ENCODE measurements at places on chromosomes 11 and 22. TPM values are rescaled to one million over a fixed set of nuclear protein-coding genes. Genes with fewer than 3 reads are reported as not detected.

DNA sequence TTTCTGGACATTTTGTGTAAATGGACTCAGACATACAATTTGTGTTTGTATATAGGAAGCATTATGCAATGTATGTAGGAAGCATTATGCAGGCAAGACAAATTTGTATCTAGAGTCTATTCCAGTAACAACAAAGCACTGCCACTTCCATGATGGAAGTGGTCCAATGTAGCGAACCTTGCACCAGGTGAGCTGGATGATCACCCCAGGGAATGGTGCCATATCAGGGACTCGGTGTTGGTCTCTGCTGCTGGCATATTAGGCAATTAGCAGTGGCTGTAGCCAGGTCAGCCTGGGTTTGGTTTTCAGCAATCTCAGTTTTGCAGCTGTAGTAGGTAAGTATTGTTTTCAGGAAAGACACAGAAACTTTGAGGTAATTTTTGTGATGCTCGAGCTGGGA lies 12.8 kb downstream of the ZFP91 start:
- no peak for DNase-seq

- DNase-seq, result no peak
Measured at GRCh38 chr22:30045494-30045887, 34.8 kb upstream of the HORMAD2 start.

GRCh38 chr11:77967121-77967520 lies 27.3 kb downstream of the INTS4 start:
- no peak for DNase-seq

DNA sequence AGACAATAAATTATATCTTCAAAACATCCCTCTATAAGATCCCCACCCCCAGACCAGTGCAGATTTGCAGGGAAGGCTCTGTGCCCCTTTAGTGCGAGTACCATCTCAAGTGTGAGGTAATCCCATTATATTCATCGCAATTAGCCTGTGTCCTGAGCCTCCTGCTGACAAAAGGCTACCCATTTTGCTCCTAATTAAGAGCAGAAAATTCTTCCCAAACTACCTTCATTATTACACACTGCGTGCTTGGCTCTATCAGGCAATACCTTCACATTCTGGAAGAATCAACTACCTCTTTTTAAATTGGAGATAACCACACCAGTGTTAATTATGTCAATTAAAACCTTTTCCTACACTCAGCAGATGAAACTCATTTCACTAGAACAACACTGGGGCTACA lies 1133.4 kb upstream of the CCDC90B start:
- no peak for DNase-seq

GRCh38 chr11:14506532-14506931 lies 6.9 kb upstream of the COPB1 start:
- no peak for DNase-seq

GRCh38 chr11:10895285-10895684 lies 37.4 kb upstream of the ZBED5 start:
- DNase-seq, result no peak

DNA sequence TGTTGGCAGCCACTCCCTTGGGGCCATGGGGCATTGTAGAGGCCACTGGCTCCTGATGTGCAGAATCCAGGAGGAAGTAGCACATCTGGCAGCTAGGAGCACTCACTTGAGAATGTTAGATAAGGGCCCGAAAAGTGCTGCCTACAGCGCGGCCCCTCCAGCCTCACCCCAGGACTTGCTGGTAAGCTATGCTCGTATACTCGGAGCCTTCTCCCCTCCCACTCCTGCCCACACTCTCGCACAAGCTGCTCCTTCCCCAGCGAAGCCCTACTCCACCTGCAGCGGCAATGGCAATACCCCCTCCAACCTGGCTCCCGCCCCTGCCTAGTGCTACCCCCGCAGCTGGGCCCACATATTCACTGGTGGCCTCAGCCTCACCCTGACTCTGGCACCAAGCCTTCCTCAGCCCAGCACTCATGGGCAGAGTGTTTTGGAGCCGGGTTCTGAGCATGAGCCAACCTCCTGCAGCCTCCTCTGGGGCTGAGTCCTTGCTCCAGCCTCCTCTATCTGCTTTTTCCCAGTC lies 47.7 kb downstream of the PDE2A start:
- DNase-seq, result no peak

DNA sequence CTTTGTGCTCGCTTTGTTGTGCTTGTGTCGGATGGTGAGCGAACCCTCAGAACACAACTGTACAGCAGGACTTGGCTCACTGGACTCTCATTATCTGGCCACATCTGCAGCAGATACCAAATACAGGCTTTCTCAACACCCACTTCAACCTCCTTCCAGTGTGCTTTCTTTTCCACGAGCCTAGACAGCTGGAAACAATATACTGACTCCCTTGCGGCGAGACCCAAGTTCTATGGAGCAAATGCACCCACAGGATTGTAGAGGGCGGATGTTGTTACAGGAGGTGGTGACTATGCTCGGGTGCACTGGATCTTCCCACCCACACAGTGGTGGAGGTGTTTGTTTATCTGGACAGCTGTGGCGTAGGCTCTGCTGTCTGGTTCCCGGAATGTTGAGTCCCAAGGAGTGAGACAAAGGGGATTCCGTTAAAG lies 204.3 kb downstream of the TENM4 start:
- no peak for DNase-seq

GRCh38 chr22:31230155-31230870 lies 18.2 kb downstream of the LIMK2 start:
- DNase-seq, result no peak

- DNase-seq, result no peak
Measured at GRCh38 chr11:72958791-72959190, 144.6 kb downstream of the ATG16L2 start.

- DNase-seq, result no peak
Measured at GRCh38 chr11:133175103-133175502, 357.2 kb downstream of the OPCML start.

GRCh38 chr22:24830205-24830979 lies 24.4 kb downstream of the SGSM1 start:
- DNase-seq, result no peak

DNA sequence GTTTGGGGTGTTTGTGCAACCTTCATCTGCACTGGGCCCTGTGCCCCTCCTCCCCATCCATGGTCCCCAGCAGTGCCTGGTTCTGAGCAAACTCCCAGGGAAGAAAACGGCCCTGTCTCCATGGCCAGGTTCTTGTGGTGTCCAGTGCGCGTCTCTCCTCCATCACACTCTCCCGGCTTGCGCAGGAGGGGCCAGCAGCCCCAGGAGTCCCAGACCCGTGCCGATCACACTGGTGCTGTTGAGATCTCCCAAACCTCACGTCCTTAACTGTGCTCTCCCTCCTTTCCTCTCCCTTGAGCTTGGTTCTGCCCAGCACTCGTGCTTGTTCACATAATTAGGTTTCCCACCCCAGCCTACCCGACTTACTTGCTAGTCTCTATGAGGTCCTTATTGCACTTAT lies 10.9 kb upstream of the GRK2 start:
- no peak for DNase-seq

GRCh38 chr22:36387709-36387958 lies 133 bp downstream of the MYH9 start:
- DNase-seq, result no peak

DNA sequence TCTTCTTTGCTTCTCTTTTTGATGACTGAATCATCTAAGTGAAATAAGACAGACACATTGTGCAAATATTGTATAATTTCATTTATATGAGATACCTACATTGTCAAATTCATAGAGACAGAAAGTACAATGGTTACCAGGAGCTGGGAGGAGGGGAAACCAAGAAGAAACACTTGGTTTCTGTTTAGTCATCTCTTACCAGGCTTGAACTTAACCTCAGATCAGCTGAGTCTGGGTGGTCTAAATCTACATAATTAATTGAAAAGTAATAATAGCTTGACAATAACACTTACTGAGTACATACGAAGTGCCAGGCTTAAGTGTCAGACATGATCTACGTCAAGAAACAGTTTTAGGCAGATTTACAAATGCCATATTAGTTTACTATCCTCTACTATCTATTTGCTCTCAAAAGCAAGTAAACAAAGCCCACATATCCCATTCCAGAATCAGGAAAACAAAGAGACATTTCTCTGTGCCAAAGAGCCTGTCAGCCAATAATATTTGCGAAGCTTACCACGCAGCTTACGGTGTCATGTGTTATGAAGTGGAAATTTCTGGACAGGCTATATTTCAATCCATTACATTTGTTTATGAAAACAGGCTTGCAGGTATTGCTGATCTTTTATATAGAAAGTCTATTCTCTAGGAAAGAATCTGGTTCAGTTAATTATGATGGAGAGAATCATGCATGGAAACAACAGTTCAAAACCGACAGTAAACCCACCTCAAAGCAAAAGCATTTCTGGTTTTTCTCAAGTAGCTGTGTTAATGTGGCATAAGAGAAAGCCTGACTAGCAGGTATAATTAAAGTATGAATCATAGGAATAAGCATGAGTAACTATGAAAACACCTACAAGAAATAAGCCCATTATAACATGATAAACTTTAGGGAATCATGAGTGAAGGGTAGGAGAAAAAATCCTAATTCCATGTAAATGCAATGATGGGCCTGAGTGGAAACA lies 2.7 kb upstream of the ARHGAP42 start:
- DNase-seq, result no peak

DNA sequence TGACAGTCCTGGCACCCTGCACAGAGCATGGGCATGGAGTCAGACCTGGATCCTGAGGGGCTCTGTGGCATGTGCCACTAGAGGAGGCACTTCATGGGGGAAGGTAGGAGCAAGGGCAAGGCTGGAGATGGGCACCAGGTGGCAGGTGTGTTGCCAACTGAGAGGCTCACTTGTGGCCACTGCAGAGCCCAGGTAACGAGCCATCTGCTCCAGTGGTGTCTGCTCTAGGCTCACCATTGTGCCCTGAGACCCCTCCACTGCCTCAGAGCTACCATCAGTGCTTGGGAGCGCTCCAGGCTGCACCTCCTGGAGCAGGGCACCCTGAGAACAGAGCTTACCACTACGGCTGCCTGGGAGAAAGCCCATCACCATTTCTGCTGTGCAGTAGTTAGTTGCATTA lies 1.3 kb upstream of the ZDHHC8 start:
- DNase-seq, result no peak

- no peak for DNase-seq
Measured at GRCh38 chr11:74950374-74950969, 1.4 kb downstream of the SPCS2 start.

DNA sequence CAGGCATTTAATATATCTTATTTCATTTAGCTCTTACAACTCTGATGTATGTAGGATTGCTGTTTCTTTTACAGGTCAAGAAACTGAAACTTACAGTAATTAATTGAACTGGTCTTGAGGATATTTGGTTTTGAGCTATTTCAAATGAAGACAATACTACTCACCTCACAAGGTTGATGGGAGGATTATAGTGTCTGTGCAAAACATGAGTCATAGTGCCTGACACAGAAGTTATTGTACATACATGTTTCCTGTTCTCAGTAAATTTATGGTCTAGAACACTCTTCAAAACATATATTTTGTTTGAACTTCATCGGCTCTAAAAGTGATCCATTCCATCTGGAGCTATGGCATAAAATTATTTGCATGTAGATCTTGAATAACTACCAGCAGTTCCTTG lies 61.9 kb downstream of the CECR2 start:
- no peak for DNase-seq

DNA sequence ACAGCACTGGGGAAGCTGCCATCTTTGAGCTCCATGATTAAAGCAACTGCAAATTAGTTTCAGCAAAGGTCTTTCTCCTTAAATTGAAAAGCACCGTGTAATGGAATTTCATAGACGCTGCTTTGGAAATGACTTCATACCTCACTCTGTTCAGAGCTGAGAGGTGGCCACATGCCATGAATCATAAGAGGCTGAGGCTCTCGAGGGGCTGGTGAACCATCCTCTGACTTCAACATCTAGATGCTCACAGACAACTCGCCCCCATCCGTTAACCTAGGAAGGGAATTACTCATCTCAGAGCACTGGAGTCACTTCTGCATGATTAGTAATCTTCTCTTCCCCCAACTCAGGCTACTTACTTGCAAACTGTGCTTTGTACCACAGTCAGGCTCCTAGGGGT lies 122.3 kb downstream of the RCN1 start:
- DNase-seq, result peak; percentile 42

DNA sequence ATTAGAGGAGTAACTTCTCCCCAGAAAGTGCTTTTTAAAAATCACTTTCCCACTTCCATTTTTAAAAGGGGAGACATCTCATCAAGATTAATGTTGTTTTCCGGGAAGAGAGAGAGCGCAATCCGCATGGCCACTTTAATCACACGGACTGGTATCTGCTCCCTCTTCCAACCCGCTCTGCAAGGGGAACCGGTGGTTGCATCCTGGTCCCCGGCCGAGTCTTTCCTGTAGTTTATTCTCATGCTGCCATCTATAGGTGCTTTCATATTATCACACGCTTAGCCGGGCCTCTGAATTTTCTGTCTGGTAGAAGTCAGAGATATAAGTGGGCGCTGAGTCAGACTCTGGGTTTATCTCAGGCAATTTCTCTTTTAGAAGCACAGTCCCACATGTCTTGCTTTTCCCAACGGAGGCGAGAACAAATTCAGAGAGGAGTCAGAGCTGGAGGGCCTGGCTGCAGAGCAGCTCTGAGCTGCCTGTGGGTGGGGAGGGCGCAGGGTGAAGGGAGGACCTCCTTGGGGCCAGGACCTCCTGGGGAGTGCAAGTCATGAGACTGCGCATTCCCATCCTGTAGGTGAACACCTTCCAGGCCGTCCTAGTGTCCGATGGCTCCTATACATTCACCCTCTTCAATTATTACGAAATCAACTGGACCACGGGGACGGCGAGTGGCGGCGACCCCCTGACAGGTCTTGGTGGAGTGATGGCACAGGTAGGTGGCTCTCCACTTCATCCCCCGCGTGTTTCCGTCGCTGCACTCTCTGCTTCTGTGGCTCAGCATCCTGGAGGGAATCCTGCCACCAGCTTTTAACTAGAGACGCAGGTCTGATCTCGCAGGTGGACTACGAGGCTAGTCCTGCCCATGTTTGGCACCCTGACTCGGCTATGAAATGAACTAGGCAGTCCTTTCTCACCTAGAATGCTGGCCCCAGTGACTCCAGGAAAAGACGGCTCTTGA lies 11.7 kb downstream of the TECTA start:
- DNase-seq, result peak; percentile 44

The OR5P2 gene
- not detected for total RNA-seq

The CCDC116 gene
- total RNA-seq, result 0.59 TPM

The RFPL1 gene
- total RNA-seq, result not detected

The SPINDOC gene
- total RNA-seq, result 55.8 TPM

The MMP3 gene
- total RNA-seq, result not detected

The APOL4 gene
- 17.0 TPM for total RNA-seq

The OR10A4 gene
- total RNA-seq, result not detected

The LIMK2 gene
- 47.3 TPM for total RNA-seq

The IGLL1 gene
- 2.0 TPM for total RNA-seq

The MED15 gene
- 145 TPM for total RNA-seq

The STARD10 gene
- total RNA-seq, result 18.4 TPM

The RGL4 gene
- 30.8 TPM for total RNA-seq
